NCI-H460 (cell line): ENCODE measurements at places on chromosomes 6 and 20. TPM values are rescaled to one million over a fixed set of nuclear protein-coding genes. Genes with fewer than 3 reads are reported as not detected.

DNA sequence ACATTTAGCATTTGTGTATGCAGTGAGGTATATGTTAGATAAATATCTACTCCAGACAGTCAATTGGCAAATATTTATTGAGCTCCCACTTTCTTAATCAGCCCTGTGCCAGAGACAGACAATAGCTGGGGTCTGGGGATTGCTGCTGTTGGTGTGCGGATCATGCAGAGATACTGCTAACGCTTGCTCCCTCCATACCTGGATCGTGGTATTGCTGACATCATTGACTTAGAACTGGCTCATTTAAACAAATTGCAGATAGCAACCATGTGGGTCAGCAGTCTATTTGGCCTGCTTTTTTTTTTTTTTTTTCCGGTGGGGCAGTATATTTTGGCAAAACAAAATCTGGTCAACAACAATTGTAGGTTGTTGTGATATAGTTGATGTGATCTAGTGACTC is 9.5 kb downstream of the ARID1B start:
- no peak for DNase-seq

- DNase-seq = peak; percentile 72
Measured at GRCh38 chr20:63009045-63009961, 2.5 kb upstream of the BHLHE23 start.

- DNase-seq = no peak
Measured at GRCh38 chr20:20759132-20759531, 46.7 kb upstream of the RALGAPA2 start.

- DNase-seq = no peak
Measured at GRCh38 chr6:2891768-2892170, 11.3 kb downstream of the SERPINB9 start.

GRCh38 chr6:7701212-7701834 is 24.6 kb upstream of the BMP6 start:
- no peak for DNase-seq

GRCh38 chr20:55677011-55677410 is 328.3 kb downstream of the CBLN4 start:
- no peak for DNase-seq

GRCh38 chr6:159098636-159099106 is 53.9 kb upstream of the TAGAP start:
- DNase-seq = no peak

DNA sequence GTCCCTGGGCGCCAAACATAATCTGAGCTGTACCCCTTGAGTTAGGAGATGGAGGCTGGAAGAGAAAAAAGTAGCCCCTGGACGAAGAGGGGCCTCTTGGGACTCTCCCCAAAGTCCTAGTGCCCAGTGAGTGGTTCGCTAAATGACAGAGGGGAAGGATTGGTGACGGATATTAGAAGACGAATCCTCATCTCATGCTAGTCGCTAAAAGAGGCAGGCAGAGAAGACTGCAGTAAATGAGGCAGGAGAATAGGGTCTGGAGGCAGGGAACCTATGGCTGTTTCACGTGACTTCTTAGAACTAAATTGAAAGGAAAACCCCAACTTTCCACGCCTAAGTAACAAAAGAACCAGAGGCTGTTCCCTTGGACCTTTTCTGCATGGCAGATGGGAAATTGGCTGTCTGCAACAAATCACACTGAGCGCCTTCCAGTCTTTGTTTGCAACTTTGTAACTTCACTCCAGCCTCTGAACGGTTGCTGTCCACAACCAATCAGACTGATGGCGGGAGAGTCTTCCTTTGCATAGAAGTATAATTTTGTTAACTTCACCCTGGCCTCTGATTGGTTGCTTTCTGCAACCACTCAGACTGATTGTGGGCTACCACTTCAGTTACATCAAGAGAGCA is 731 bp upstream of the RBL1 start:
- no peak for DNase-seq

GRCh38 chr6:132357120-132357519 is 44.2 kb downstream of the MOXD1 start:
- DNase-seq = no peak

- DNase-seq = no peak
Measured at GRCh38 chr6:9535106-9535505, 879.8 kb downstream of the TFAP2A start.

The GSTA2 gene
- not detected in 2 replicates for total RNA-seq

The BPIFB4 gene
- total RNA-seq = not detected in 2 replicates

The SDCBP2 gene
- total RNA-seq = 3.6 and 5.0 TPM in 2 replicates

- no peak for DNase-seq
Measured at GRCh38 chr6:79435746-79436145, 101.5 kb downstream of the LCA5 start.

DNA sequence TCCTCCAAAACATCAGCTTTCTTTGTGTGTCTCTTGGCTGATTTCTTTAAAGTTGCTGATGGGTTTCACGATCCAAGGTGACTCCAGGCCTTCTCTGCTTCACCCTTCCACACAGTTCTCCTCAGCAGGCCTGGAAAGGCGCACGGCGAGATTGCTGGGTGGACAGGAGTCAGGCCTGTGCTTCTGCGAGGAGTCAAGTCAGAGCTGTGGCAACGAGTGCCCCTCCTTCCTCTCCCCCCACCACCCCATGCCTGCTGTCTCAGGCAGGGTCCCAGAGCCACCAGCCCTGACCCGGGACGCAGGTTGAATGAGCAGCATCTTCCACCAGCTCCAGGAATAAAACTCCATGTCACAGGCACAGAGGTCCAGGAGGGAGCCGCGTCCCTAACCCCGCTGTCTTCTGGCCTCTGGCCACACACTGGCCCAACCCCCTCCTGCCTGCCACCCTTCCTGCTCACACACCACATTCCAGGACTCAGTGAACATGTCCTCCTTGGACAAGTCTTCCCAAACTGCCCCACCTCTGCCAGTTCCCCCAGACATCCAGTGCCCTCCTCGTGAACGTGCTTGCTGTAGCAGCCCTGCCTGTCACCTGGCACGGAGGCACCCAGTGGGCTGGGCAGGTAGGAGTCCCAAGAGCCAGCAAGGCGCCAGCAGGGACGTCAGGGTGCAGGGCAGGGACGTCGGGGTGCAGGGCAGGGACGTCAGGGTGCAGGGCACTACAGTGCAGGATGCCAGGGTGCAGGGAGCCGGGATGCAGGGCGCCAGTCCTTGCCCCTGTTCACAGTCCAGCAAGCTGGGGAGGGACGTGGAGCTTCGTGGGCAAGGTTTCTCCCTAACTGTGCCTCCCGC is 7.2 kb upstream of the NTSR1 start:
- DNase-seq = no peak

The CTAGE9 gene
- total RNA-seq = not detected in 2 replicates

The GRM1 gene
- total RNA-seq = not detected in 2 replicates

DNA sequence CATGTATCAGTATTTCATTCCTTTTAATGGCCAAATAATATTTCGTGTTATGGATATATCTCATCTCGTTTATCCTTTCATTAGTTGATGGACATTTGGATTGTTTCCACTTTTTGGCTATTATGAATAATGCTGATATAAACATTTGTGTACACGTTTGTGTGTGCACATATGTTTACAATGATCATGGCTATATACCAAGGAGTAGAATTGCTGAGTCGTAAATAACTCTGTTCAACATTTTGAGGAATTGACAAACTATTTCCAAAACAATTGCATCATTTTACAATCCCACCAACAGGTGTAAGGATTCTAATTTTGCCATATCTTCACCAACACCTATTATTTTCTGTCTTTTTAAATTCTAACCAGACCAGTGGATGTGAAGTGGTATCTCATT is 26.3 kb upstream of the PNRC1 start:
- DNase-seq = no peak

The ZNF165 gene
- total RNA-seq = 0.84 and 1.1 TPM in 2 replicates

DNA sequence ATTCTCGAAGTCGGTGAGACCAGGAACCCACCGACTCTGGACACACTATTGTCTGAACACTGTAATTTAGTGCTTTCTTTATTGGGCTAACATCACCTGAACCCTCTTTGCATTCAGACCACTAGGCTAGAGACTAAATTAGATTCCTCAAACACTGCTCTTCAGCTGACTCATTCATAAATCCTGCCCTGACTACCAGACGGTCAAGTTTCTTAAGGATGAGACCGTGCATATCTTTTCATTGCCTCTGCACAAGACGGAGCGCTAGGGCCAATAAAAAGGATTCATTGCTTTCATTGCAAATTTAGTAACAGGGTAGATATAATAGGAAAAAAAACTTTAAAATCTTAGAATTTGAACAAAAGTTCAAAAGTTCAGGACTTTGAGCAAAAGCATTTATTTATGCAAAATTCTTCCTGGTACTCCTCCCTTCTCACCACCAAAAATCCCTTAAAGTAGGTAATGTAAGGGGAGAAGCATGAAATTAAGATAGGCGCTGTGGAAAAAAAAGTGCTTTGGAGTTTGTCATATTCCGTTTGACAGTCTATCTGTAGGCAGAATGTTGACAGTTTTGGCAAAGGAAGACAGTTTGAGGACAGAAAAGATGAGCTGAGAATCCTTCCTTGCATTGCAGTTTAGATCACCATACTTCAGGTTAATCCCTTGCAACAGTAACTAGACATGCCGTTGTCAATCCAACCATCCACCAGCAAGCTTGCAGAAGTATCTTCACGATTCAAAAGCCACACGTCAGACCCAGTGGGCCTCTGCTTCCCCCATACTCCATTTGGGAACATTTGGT is 328.6 kb upstream of the JARID2 start:
- DNase-seq = no peak

DNA sequence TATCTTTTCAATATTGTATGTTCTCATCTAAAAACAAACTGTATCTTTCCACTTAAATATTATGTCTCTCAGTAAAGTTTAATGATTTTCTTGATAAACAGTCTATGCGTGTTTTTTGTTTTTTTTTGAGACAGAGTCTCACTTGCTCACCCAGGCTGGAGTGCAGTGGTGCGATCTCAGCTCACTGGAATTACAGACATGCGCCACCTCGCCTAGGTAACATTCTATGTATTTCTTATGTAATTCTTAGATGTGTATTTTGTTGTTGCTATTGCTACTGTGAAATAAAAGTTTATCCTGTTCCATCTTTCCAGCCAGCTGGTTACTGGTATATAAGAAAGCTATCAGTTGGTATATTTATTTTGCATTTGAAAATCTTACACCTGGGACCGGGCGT is 29.4 kb downstream of the ABHD12 start:
- DNase-seq = no peak

DNA sequence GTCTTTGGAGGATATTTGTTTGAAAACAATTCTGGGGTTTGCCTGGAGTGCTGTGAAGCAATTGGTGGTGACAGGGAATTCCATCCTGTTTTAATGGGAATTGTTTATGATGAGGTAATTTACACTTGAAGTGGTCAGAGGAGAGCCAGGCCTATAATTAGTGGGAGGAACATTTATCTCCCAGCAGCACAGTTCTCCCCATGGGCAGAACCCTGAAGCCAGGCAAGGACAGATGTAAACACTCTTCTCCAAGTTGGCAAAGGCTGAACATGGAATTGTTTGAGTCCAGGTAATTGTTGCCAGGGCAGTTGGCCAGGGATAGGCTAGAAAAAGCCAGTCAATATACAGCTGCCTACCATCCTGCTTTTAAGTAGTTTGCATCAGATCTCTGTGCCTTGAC is 789.7 kb downstream of the FRK start:
- DNase-seq = no peak

The RMND1 gene
- 19.7 and 27.4 TPM in 2 replicates for total RNA-seq

- DNase-seq = no peak
Measured at GRCh38 chr20:48951646-48952045, 30.1 kb downstream of the ARFGEF2 start.
